ENCODE measurements at places on chromosomes 11 and 22.

GRCh38 chr22:47015589-47016178 lies 253.2 kb downstream of the TBC1D22A start:
- DNase-seq: no peak

DNA sequence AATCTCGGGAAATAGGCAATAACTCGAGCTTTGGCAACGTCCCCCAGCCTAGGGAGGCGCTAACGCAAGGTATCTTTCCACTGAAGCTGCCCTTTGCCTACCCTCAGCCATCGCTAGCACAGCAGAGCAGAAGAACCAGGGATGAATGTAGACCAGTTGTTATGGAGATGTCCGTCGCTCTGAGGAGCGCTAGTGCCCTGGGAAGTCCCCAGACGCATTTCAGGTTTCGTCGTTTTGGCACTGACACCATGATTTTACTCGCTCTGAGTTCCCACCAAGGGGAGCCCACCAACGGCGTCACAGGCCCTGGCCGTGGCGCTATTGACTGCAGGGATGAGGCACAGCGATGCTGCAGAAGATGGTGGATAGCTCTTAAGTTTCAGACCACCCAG lies 22.7 kb upstream of the BDNF start:
- DNase-seq: no peak

DNA sequence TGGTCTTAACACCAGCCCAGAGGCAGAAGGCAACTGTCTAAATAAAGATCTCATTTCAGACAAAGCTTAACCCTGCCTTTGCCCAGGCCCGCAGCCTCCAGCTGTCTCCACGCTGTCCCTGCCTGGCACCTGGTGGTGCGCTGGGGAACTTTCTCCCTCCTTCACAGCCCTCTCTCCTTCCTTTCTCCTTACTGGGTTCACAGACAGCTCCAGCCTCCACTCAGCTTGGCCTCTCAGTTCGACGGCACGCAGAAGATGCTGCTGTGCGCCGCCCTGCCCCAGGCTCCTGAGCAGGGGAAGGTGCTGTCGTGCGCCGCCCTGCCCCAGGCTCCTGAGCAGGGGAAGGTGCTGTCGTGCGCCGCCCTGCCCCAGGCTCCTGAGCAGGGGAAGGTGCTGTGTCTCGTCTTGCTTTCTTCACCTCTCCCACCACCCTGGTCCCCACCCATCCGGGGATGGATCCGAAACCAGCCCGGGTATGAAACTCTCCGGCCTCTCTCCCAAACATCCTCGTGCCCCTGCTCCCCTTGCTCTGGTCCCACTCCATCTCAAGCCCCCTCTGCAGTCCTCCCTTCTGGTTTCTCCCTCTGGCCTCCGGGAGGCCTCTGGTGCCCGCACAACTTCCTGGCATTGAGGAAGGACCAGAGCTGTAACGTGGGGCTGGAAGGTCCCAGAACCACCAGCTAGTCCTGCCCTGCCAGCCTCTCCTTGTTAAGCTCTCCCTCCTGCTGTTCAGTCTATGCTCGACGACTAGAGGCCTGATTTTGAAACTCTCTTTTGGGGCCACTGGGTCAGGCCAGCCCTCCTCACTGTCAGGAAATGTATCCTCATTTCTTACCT lies 22.9 kb upstream of the JAM3 start:
- no peak for DNase-seq

DNA sequence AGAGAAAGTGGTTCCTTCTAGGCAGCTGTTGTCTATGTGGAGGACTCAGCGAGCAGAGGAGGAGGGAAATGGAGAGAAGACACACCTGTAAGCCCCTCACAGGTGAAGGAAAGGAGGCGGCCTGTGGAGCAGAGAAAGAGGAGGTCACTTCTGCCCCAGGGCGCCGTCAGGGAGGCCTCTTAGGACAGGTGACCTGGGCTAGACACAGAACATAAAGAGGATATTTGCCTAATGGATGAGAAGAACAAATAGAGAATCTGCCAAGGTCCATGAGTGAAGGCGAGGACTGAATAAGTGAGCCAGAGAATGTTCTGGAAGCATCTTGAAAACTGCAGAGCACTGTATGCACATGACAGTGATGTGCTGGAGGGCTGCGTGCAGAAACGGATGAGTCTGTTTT lies 2.2 kb upstream of the SCUBE1 start:
- no peak for DNase-seq

- DNase-seq: no peak
These were observed 97.4 kb upstream of the PRDM11 start for GRCh38 chr11:45048870-45049691.

DNA sequence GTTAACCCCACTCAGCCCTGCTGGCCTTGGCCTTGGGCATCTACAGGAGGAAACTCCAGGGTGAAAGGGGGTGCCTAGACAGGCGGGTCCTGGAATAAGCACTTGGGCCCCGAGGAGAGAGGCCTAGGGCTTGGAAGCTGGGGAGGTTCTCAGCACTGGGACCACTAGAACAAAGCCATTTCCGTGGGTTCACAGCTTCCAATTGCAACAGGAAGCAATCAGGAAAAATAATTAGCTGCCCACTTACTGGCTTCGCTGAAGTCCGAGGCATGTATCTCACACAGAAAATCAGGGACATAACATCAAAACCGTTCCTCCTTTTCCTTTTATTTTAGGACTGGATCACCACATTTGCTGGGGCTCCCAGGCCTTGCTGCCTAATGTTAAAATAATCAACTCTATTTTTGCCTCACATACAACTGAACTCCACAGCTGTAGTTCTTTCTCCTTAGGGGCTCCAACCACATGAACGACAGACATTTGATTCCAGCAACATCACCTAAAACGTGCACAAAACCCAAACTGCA lies 161.1 kb upstream of the GRK3 start:
- no peak for DNase-seq
